BJ (cell line): ENCODE measurements at places on chromosomes 4 and X. TPM values are rescaled to one million over a fixed set of nuclear protein-coding genes. Genes with fewer than 3 reads are reported as not detected.
A peak's percentile ranks its signal among the peaks of the same experiment; 100 is the strongest.

The TBC1D9 gene
- polyA plus RNA-seq, result 12.0 and 12.5 TPM in 2 replicates

The EDA gene
- polyA plus RNA-seq, result 0.06 and 0.09 TPM in 2 replicates

The DRP2 gene
- 0.12 and 0.13 TPM in 2 replicates for polyA plus RNA-seq

The KIF4A gene
- polyA plus RNA-seq, result 10.8 and 13.3 TPM in 2 replicates

The PCDH18 gene
- polyA plus RNA-seq, result 122 and 138 TPM in 2 replicates

The ASMT gene
- not detected in 2 replicates for polyA plus RNA-seq

The PABPC5 gene
- 0.66 and 0.99 TPM in 2 replicates for polyA plus RNA-seq

The PPARGC1A gene
- 0.09 and 0.11 TPM in 2 replicates for polyA plus RNA-seq

The CLCN4 gene
- 0.11 and 0.15 TPM in 2 replicates for polyA plus RNA-seq

The FGA gene
- polyA plus RNA-seq, result not detected in 2 replicates

The SSX1 gene
- not detected in 2 replicates for polyA plus RNA-seq

The CT45A2 gene
- polyA plus RNA-seq, result not detected in 2 replicates

The TXK gene
- polyA plus RNA-seq, result 0.10 TPM in 1 of 2 replicates, not detected in the other

The EPGN gene
- 0.13 and 0.49 TPM in 2 replicates for polyA plus RNA-seq

GRCh38 chrX:15525664-15526416, 25.2 kb downstream of the BMX start:
- no peak for DNase-seq

DNA sequence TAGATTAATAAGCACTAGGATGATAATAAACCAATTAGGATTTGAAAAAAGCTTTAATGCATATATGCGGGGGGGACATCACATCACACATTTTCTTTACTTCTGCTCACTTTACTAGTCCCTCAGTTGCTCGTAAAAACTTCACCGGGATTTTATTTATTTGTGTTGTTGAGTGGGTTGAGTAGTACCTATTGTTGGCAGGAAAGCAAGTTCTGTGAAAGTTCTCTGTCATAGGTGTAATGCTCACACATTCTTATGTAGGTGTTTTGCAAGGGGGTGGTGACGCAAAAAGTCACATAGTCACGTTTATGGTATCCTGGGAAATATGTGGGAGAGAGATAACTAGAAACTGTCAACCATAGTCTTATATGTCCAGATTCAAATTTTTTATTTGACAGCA, 65.3 kb downstream of the PDLIM5 start:
- DNase-seq, result no peak

DNA sequence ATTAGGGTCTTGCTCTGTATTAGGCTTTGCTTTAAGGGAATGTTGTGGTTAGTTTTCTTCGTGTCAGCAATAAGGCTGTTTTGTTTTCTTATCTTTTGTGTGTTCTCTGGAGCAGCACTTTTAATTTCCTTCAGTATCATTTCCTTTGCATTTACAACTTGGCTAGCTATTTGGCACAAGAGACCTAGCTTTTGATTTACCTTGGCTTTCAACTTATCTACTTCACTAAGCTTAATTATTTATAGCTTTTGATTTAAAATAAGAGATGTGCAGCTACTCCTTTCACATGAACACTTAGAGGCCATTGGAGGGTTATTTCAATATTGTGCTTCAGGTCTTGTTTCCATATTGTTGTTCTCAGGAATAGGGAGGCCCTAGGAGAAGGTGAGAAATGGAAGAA, 68.2 kb downstream of the FAT4 start:
- DNase-seq, result no peak

- DNase-seq, result no peak
These were observed 60.9 kb downstream of the SLC7A11 start for GRCh38 chr4:138181287-138181686.

DNA sequence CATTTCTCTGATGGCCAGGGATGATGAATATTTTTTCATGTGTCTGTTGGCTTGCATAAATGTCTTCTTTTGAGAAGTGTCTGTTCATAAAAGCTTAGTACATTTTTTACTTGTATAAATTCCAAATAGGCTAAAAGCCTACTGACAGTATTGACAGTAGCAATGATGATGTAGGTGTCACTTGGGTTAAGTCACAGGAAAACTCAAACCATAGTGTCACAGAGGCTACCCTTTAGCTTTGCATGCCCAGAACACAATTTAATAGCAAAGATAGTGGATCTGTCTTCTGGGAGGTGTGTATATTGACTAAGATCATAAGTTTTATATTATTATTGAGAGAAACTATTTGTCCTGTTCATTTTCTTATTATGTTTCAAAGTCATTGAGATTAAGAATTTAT, 8.1 kb downstream of the RP2 start:
- DNase-seq, result no peak

GRCh38 chr4:150501009-150501727, 80.8 kb upstream of the MAB21L2 start:
- DNase-seq, result peak; percentile 37

DNA sequence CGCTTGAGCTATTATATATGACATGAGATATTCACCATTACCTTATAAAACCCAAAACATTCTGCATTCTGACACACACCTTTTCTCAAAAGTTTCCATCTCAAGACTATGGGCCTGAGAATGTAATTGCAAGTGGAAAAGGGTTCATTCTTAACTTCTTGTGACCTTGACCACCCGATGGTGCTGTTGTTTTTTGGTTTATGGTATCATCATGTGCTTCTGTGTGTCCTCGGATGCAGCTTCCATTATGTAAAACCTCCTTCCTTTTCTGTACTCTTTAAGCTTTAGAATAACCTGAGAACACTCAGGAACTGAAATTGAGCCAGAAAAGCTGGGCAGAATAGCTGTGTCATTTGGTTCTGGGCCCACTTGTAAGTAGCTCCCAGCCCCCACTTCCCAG, 16.2 kb upstream of the PUDP start:
- no peak for DNase-seq

GRCh38 chr4:138939960-138940359, 75.6 kb upstream of the NOCT start:
- DNase-seq, result no peak

- no peak for DNase-seq
These were observed 6.3 kb upstream of the DCHS2 start for GRCh38 chr4:154497889-154498288.

DNA sequence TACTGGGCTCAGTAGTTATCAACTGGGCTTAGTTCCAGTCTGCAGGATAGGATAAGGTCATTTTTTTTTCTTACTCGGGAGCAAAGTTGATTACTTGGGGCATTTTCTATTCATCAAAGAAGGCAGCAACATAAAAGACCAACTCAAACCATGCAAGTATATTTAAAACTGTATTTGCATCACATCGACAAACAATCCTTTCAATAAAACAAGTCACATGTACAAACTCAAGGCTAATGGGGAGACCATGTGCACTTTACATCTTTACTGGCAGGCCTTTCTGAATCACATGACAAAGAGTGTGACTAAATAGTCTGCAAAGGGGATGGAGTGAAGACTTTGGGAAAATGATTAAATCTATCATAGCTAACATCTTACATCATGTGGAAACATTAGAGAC, 610.4 kb upstream of the BOD1L1 start:
- no peak for DNase-seq

DNA sequence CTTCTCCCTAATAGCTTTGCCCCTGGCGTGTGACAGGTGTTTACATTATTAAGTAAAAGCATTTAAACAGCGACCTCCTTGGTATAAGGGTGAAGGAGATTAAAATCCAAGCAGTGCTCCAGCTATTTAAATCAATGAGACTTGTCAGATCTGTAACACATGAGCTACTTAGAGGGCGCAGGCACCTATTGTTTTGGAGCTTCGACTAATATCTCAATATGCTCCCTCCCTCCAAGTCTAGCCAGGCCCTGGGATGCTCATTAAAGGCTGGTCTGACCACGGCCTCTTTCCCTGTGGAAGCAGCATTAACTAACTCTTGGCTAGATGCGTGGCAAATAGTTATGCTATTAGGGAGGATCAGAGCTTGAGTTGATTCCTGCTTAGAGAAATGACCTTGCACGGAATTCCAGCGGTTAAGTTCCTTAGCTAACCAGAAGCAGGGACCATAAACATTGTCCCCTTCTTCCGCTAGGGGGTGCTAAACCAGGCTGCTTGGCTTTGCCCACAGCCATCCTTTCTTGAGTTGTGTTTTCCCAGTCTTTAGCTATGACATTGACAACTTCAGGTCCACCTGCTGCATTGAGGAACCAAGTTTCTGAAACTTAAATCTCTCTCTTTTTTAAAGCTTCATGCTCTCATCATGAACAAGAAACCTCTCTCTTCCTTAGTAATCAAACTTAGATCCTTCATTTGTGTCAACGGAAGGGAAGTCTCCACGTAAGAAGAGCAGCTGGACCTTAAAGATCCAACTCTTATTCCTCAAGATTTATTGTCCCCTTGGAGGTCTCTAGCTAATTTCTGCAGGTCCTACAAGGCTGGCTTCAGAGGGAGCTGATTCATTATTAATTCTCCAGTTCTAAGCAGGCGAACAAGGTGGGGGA, 80.7 kb upstream of the IGFBP7 start:
- DNase-seq, result no peak

DNA sequence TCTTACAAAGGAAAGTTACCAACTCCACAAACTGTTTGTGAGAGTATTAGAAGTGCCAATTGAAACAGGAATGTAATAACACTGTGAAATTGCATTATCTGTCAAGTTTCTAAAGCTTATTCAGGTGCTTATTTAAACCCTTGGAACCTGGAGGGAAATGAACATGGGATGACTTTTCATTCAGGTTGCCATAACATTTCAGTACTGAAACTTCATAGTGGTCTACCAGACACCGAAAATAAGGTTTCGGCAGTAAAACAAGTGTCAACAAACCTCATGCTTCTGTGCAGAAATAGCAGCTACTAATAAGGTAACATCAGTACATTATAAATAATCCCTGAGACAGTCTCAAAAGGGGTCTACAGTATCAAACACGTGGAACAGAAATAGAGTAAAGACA, 890.7 kb upstream of the INTU start:
- DNase-seq, result no peak

- DNase-seq, result no peak
These were observed 270.1 kb upstream of the AGTR2 start for GRCh38 chrX:115900425-115900824.

GRCh38 chr4:114659386-114660008, 60.9 kb downstream of the UGT8 start:
- no peak for DNase-seq

DNA sequence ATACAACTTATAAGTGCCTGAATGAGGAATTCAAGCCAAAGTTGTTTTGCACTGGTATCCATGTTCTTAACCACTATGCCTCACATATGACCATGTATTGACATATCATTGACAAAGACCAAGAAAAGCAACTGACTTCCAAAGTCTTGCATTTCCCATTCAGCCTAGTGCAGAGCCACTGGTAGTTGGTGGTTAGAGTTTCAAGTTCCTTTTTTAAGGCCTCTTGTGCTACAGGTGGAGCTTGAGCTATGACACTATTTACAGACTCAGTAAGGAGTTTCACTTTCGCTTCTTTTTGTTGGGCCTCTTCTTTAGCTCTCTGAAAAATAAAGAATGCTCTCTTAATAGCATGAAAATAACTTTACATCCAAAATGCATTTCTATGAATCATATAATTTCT, 763.0 kb downstream of the DMD start:
- DNase-seq, result no peak

- DNase-seq, result no peak
These were observed 459.6 kb downstream of the CCSER1 start for GRCh38 chr4:90586799-90587198.

GRCh38 chrX:108712886-108713285, 23.5 kb downstream of the IRS4 start:
- DNase-seq, result no peak

DNA sequence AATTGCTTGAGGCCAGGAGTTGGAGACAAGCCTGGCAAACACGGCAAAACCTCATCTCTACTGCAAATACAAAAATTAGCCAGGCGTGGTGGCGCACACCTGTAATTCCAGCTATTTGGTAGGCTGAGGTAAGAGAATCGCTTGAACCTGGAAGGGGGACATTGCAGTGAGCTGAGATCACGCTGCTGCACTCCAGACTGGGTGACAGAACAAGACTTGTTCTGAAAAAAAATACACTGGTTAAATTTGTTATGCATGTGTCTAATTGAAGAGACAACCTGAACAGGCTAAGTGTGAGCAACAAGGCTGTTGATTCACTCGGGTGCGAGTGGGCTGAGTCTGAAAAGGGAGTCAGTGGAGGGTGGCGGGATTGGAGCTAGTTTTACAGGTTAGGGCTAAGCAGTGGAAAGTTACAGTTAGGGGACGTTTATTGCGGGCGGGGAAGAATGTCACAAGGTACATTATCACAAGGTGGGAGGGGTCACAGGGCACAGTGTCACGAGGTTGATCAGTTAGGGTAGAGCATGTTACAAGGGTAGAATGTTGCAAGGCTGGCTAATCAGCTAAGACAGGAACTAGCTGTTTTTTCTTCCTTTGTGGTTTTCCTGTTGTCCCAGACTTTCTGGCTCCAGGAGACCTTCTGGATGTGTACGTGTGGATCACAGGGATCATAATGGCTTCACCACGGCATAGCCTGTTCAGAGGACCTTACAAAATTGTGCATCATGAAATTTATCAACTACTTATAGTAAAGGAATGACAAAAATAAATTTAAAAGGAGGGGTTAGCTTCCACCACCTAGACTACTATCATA, 115.8 kb downstream of the NAA11 start:
- DNase-seq, result no peak

DNA sequence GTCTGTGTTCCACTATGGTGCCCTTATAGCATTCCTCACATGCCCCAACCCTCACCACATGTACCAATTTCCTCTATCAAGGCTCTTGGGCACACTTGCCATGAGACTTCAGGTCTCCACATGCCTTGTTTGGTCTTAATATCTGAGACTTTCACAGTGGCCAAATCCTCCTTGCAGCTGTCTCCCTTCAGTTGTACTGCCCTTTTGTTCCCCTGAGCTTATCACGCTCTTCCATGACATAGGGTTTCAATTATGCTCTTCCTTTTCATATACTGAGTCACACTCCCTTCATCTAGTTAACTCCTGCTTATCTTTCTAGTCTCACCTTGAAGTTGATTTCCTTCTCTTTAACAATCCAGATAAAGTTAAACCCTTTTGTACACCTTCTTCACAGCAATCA, 212.9 kb downstream of the PDHA2 start:
- DNase-seq, result no peak

- no peak for DNase-seq
These were observed 23.7 kb downstream of the ABCG2 start for GRCh38 chr4:88134536-88135355.

GRCh38 chr4:182449186-182449929, 206.2 kb downstream of the TENM3 start:
- DNase-seq, result no peak
